GM03348 (cell line): ENCODE measurements at places on chromosomes 2 and 18.

- no peak for DNase-seq
These were observed 3.8 kb upstream of the LPIN2 start for GRCh38 chr18:3016585-3017297.

DNA sequence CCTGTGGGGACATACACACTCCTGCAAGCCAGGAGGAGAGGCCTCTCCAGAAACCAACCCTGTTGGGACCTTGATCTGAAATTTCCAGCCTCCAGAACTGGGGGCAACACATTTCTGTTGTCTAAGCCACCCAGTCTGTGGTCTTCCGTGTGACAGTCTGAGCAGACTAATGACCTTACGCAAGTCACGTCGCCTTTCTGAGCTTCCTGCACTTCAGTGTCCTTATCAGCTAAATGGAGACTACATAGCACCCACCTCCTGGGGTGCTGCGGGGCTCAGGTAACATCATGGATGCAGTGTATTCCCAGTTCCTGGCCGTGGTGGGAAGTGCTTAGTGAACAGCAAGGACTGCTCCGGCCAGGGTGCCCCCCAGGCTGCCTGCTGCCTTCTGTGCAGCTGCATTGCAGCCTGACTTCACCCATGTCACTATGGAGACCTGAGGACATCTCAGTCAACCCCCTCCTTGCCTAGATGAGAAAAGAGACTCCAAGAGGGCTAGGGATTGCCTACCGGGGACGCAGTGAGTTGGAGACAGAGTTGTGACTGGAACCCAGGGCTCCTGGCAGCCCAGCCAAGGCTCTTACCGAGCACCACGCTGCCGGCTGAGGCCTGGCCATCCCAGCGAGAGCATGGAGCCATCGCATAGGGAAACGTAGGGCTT is 61.2 kb upstream of the FZD5 start:
- no peak for DNase-seq

DNA sequence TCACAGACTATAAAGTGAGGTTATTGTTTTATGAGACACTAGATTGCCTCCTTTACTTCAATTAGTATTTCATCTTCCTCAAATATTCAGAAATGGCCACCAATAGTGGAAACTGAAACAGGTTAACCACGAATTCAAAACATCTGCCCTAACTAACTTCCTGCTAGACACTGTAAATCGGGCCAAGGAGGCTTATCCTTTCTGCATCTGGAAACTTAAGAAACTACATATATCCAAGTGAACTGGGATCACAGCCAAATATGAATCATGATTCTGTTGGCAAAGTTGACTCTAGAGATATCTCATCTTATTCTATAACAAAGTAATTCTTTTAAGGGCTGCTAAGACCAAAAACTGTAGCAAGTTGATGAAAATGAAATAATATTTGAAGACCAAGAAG is 136.6 kb upstream of the ZC3H15 start:
- DNase-seq, result peak; percentile 31

DNA sequence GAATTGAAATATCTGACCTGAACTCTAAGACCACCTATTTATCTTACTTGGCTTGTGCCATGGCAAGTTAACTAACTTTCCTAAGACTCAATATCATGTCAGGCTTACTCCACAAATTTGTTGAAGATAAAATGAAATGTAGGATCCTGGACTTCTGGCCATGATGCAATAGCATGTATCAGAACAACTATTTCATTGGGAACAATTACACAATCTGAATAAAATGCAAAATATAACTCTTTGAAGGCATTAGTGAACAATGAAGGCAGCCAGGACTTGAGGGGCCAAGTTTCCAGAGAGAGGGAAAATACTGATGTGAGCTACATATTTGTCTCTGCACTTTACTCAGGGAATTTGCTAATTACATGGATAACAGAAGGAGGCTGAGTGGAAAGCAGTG is 476.5 kb upstream of the ACVR2A start:
- peak; percentile 18 for DNase-seq
